ENCODE measurements at places on chromosomes 13 and 19.

DNA sequence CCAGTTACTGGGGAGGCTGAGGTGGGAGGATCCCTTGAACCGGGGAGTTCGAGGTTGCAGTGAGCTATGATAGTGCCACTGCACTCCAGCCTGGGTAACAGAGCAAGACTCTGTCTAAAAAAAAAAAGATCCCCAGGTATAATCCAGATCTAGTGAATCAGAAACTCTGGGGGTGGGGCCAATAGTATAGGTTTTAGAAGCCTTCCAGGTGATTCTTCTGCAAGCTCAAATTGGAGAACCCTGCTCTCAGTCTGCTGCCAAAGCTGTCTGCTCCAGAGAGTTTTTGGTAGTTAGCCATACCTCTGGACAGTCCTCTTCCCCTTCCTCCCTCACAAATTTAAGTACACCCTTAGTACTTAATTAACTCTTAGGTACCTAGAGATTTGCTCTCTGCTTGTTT, 28.0 kb downstream of the SERP2 start:
- DNase-seq: no peak

GRCh38 chr19:33280351-33280921, 21.9 kb downstream of the CEBPA start:
- no peak for DNase-seq

GRCh38 chr19:10353793-10354391, 14.5 kb upstream of the ICAM3 start:
- DNase-seq: peak; percentile 49

- peak; percentile 41 for DNase-seq
Measured at GRCh38 chr13:99062593-99062992, 84.7 kb upstream of the DOCK9 start.

- DNase-seq: no peak
Measured at GRCh38 chr13:51734786-51735185, 69.2 kb downstream of the DHRS12 start.

DNA sequence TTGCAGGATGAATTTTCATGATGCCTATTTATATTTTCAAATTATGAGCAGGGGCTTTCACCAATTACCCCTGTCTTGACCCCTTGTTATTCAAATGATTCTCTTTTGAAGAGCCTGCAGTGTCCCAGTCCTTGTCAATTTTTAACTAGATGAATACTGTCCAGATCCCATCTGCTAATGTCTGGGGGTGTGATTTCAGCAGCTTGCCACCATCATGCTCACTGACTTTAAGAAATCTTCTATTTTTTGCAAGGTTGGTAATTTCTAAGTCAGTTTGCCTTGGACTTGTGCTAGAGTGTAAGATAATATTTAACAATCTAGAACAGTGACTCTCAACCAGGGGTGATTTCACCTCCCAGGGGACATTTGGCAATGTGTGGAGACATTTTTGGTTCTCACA, 106.0 kb downstream of the CACNA1A start:
- no peak for DNase-seq

GRCh38 chr13:113636266-113636963, 21.6 kb downstream of the ATP4B start:
- no peak for DNase-seq

DNA sequence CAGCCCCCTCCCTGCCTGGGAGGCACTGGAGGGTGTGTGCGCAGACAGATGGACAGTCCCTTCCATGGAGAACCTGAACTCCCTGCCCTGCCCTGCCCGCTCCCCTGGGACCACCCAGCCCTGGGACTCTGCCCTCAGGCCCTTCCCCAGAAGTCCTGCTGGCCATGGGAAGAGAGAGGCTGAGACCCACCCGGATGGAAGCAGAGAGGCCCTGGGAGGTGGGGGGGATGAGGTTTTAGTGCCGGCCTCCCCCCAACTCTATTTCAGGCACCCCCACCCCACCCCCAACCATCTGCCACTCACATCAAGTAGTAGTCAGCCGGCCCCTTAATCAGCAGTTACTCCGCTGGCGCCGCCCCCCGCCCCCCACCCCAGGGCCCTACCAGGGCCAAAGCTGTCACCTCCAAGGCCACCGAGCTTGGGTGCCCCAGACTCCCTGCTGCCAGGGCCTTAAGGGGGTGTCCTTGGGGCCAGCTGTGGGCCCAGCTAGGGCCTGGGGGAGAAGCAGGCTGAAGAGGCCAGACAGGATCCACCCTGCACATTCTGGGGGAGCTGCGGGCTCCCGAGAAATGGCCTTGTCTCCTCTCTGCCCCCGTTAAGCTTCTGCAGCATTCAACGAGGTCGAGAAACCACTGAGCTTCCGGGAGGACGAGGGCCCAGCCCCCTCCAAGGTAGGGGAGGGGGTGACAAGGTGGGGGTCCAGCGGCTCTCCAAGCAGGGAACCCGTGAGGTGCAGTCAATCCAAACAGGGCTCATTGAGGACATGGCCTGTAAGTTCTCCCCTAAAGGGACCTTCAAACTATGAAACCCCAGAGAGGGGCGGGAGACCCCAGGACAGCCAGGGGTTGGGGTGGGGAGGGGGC, 17.4 kb downstream of the NMRK2 start:
- DNase-seq: no peak

- no peak for DNase-seq
Measured at GRCh38 chr19:5826531-5827341, 12.8 kb downstream of the FUT6 start.

GRCh38 chr19:15517778-15518177, 9.5 kb downstream of the CYP4F22 start:
- no peak for DNase-seq

GRCh38 chr19:40921005-40921897, 39.2 kb upstream of the CYP2A7 start:
- no peak for DNase-seq
